Umbilical cord (tissue), 2 donors: ENCODE measurements at places on chromosomes 5 and 9. TPM values are rescaled to one million over a fixed set of nuclear protein-coding genes. Genes with fewer than 3 reads are reported as not detected.

Gene SLC6A19
- total RNA-seq, result 0.48 TPM

DNA sequence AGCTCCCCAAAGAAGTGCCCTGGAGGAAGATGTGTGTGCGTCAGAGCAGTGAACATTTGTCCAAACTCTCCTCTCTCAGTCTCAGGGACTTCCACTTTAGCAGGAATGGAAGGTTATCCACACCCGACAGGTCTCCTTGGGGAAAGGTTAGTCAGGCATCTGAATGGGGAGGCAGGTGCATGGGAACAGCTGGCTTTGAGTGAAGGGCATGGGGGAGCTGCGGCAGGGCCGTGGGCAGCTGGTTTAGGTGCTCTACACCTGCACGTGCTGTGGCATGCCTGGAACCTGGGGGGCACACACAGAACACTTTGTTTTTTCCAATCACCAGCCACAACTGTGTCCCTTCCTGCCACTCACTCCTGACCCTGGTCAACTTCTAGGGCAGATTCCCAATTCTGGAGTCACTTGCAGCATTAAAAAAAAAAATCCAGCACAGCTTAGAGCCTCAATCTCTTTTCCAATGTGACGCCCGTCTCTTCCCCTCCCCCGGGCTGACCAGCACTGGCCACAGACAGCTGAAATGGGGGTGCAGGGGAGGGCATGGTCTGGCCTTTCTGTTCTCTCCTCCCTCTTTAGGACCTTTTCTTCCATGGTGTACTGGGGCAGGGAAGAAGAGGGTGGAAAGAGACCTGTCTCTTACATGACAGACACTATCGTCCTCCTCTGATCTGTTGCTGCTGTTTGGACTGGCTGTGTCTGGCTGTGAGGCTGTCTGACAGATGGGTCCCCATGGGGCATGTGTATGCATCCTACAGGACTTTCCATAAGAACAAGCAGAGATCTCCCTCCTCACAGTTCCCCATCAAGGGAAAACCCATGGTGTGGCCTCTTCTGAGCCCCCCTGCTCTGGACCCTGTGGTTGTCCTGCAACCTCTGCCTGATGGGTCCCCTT, 9.5 kb upstream of the IL3 start:
- no peak for DNase-seq

Gene MTMR12
- 33.9 TPM for total RNA-seq

Gene SLCO4C1
- 0.96 TPM for total RNA-seq

DNA sequence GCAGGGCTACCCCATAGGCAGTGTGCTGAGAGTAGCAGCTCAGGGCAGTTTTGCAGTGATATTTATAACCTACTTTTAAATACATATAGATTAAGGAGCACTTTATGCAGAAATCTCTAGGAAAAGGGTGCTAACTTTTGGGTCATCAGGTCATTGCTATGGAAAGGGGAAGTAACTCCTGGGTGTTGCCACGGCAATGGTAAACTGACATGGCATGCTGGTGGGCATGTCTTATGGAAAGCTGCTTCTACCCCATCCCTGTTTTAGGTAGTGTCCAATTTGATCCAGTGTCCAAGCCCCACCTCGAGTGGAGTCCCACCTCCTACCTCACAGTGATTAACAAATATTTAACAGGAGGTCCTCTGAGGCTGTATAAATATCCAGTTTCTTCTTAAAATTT, 56.8 kb upstream of the XPA start:
- DNase-seq, result no peak

Gene NOXA1
- total RNA-seq, result not detected

DNA sequence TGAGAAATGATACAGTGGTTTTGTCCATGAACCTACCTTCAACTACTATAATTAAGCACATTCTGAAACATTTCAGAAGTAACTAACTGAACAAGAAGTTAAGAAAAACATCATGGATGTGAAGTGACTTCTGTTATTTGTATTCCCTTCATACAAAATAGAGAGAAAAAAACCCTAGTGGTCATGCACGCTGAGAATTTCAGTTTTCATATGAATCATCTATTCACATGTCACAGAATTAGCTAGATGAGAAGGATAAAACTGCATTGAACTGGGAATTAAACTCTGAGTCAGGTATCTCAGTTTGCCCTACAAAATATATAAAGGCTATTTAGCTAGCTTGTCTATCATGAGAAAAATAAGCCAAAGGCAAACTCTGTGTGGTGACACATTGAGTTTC, 451.8 kb upstream of the FTMT start:
- no peak for DNase-seq

GRCh38 chr9:117300371-117301110, 114.3 kb downstream of the ASTN2 start:
- DNase-seq, result no peak

Gene UBAP1
- 44.1 TPM for total RNA-seq

DNA sequence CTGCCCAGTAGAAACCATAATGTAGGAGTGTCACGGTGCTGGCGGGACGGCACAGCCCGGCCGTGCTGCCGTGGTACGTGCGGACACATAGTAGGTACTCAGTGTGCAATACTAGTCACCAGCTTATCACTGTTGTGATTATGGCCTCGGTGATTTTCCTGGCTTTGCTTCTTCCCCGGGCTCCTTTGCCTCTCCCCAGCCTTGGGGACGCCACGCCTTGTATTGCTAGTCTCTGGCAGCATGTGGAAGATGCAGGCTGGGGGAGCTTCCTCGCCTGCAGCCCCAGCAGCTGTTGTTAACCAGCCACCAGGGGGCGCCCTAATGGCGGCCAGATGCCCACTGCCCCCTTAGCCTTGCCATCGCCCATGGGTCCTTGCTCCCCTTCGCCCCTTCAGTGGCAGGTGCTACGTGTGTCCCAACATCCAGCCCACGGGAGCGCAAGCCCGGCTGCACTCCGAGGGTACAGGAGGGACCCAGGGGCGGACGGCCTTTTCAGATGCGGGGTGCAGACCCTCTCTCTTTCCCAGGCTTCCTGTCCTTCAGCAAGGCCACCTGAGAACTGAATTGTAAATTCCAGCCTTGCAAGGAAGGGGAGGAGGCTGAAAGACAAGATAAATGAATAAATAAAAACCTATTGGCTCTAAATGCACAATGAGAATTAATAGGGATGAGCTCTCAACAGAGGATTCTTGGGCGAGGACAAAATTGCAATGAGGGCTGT, 8.0 kb downstream of the NTNG2 start:
- DNase-seq, result no peak

Gene SLC6A7
- total RNA-seq, result 10.8 TPM

Gene SLIT3
- total RNA-seq, result 82.6 TPM

DNA sequence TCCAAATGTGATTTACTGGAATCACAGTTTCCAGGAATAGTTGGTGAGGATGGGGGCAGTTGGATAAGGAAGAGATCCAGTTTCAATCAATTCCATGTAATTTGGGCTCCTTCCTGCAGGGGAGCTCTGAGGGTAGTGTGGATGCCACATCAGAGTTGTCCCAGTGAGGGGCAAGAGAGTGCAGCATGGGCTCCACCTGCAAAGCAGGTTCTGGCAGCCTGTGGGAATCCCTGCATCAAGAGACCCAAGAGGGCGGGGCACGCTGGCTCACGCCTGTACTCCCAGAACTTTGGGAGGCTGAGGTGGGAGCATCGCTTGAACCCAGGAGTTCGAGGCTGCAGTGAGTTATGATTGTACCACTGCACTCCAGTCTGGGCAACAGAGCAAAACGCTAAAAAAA, 188.5 kb downstream of the CACNA1B start:
- DNase-seq, result no peak

Gene IFNA13
- total RNA-seq, result 8.2 TPM

- no peak for DNase-seq
These were observed 429.9 kb downstream of the NR2F1-AS1 start for GRCh38 chr5:93151121-93151520.
